ENCODE measurements at places on chromosomes 2 and 18.

GRCh38 chr18:55838841-55839240 lies 250.8 kb upstream of the TCF4 start:
- no peak for DNase-seq

DNA sequence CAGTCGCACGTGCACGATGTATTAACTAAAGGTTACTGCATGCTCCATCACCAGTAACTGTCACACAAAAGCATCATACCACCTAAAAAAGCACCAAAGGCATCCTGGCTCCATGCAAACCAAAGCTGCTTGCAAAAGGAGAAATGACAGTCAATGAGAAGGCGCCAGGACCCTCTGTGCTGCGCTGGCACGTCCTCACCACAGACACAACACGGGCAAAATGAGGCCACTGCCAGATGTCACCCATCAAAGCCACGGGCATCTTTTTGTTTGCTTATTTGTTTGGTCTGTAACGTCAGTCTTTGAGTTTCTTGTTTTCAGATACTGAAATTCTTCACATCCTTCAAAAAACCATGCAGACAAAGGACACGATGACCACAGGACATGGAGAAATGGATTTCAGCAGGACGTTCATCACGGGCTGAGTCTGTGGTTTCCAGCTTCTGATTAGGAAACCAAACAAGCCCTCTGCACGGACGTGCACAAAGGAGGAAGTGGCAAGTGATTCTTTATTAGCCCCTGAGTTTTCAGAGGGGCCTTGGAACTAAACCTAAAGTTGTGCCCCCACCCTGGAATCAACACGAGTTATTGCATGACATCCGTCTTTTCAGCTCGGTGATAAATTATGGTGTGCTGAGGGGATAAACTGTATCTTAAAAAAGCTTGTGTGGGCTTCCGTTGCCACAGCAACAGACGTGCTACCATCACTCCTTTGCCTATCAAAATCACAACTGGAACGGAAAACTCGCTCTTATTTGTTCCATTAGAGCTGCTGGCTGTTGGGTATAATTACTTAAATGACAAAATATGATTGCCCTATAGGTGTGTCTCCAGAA lies 181.8 kb downstream of the EIPR1 start:
- DNase-seq: no peak

DNA sequence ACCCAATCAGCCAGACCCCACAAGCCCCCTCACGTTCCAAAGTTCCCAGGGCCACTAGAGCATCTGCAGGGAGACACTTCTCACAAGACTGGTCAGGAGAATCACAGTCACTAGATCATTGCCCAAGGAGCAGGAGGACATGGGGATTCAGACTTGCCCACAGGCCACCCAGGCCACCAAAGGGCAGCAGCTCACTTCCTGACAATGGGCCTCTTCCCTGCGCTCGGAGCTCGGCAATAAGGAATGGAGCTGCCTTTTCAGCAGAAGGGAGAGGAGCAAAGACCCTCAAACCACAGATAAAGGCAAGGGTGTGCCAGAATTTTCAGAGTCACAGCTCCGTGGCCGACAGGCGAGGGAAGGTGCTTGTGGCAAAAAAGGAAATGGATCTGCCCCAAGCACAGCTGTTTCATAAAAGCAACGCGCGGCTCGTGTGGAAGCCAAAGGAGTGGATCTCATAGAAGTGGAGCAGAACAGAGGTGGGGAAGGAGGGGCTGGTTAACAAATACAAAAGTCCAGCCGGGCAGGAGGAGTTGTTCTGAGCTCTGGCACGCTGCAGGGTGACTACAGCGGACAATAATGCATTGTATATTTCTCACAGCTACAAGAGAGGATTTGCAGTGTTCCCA lies 72.1 kb downstream of the EDAR start:
- no peak for DNase-seq

DNA sequence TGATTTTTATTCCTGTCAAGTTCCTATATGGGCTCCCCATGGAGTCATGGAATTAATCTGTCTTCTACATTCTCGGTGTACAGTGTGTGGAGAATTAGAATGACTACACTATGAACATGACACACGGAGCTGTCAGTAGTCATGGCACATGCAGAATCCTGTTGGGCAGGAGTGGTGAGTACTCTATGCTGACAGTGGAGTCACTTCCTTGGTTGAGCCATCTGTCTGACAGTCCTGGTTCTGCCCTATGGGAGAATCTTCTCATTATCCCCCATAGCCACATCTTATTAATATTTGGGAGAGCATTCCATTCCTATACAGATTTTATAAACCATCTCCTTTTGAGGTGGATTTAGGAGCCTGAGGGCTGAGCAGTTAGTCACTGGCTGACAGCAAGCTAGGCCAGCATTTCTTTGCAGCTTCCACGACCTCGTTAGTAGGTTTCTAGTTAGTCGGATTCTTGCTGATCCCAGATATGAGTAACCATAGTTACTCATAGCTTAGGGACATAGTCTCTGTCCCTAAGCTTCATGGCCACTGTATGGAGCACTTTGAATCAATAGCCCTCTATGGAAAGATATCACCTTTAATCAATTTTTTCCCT lies 90.6 kb downstream of the MDH1 start:
- DNase-seq: no peak

GRCh38 chr2:205692104-205692503 lies 9.8 kb downstream of the NRP2 start:
- no peak for DNase-seq

DNA sequence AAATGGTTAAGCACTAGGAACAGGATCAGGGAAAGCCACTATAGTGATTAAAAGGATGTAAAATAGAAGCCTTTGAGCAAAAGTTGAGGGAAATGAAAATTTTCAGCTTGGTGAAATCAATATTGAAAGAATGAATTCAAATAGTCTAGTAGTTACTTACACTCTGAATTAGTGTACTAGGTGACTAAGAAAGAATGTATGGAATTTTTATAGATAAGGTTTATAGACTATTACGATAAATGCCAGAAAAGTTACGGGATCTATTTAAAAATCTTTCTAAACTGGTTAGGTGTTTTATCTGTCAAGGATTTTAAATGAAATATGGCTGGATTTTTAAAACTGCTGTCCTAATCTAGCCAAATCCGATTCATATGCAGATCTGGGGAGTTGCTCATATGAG lies 208.6 kb downstream of the MYO3B start:
- no peak for DNase-seq

DNA sequence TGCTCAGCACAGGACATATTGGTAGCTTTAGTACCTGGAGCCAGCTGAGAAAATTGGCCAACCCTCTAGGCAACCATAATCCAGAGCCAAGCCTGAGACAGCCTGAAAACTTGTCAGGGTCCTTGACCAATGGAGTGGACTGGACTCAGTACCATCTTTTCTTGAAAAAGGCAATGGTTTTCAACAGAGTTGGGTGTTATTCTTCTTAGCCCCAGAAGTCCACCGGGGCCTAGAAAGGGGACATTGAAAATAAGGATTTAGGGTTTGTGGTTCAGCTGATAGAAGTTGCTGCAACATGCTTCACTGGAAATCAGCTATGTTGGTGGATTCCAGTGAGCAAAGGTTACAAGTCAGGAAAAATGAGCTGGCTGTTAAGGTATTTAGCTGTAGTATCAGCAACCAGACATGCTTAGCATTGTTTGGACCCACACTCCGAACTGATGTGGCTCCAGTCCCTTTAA lies 22.1 kb upstream of the CNOT11 start:
- DNase-seq: no peak

Measured in NCI-H1417 treated with DMSO at 0.1 percent for 48 hours (cell line).